Esophagus squamous epithelium (tissue), 5 donors: ENCODE measurements at places on chromosomes 3 and 15. TPM values are rescaled to one million over a fixed set of nuclear protein-coding genes. Genes with fewer than 3 reads are reported as not detected.

DNA sequence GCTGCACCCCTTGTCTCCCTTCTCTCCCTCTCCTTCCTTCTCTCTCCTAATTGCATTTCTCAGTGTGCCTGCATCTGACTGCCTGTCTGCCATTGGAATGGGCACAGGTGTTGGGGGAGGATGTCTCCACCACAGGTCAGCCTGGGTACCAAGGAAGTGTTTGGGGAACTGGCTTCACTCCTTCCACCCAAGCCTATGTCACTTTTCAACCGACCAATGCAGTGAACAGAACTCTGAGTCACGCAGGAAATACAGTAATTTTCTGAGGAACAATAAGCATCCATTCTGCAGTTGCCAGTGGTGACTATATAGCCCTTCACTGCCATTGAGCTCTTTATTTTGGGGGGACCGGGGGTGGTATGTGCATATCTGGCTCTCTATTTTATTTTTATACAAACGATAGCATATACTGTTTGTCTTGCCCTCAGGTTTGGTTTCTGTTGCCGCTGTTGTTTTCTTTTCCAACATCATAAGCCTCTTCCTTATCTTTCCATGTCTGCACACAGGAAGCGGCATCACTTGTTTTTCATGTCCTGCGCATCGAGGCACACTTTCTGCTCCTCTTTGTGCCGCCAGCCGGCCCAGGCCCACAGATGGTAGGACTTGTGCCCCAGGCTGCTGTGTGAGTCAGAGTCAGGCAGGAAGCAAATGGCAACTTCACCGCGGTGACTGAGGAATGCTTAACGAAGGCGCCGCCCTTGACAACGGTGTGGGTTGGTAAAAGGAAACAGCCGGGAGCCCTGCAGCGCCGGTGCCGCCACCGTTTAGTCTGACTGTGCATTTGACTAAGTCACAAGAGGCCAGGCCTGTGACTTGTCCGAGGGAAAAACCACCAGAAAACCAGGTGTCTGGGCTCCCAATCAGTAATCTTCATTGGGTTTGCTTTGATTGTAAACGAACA, 21.1 kb upstream of the CDCP1 start:
- peak; percentile 43 for DNase-seq
- peaks cover 40% of the 10 kb centered on the region for H3K4me1 ChIP-seq

ZBTB11 gene
- total RNA-seq: 18.5 TPM

SNTN gene
- not detected for total RNA-seq

OTOL1 gene
- not detected for total RNA-seq

- H3K27me3 ChIP-seq: no peaks in the 10 kb centered on the region
- H3K36me3 ChIP-seq: no peaks in the 10 kb centered on the region
- H3K4me1 ChIP-seq: peaks cover 9% of the 10 kb centered on the region
- H3K27ac ChIP-seq: no peak overlapping the region
- no peak for DNase-seq
These were observed 39.7 kb upstream of the GADL1 start for GRCh38 chr3:30934208-30934550.

RTP1 gene
- total RNA-seq: not detected

DNA sequence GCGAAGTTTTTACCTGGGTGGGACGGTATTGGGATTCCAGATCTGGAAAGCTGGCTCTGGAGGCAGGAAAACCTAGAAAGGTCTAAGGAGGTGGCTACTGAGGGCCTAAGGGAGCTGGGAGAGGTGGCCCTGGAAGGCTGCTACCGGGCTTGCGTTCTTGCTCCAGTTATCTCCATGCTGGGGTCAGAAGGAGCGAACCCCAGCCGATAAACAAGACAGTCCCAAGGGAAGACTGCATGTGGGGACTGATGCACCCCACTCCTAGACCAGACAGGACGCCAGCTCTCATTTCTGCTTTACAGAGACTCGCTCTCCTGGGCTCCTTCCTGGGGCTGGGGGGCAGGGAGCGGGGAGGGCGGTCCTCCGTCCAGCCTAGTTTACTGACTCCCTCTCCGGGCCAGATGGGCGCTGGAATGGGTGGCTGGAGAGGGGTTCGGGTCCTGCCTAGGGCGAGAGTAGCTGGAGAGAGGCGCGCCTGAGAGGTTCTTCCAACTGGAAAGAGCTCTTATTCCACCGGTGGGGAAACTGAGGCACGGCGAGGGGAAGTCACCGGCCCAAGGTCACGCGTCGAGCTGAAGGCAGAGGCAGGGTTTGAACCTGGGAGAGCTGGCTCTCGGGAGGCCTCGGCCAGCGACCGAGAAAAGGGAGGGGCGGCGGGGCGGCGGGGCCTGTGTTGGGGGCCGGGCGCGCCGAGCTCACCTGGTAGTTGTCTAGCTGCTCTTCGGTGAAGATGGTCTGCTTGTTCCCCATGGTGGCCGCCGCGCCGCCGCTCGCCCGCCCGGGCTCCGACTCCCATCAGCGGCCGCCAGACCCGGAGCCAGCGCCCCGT, 565 bp downstream of the CIB2 start:
- H3K4me1 ChIP-seq: peaks cover 18% of the 10 kb centered on the region
- no peaks in the 10 kb centered on the region for H3K36me3 ChIP-seq
- no peak for DNase-seq
- H3K4me3 ChIP-seq: peak overlapping the region; percentile 83
- peak overlapping the region; percentile 86 for H3K27ac ChIP-seq
- no peaks in the 10 kb centered on the region for H3K27me3 ChIP-seq
